ENCODE measurements at places on chromosomes 6 and 20. TPM values are rescaled to one million over a fixed set of nuclear protein-coding genes. Genes with fewer than 3 reads are reported as not detected.
A peak's percentile ranks its signal among the peaks of the same experiment; 100 is the strongest.

DNA sequence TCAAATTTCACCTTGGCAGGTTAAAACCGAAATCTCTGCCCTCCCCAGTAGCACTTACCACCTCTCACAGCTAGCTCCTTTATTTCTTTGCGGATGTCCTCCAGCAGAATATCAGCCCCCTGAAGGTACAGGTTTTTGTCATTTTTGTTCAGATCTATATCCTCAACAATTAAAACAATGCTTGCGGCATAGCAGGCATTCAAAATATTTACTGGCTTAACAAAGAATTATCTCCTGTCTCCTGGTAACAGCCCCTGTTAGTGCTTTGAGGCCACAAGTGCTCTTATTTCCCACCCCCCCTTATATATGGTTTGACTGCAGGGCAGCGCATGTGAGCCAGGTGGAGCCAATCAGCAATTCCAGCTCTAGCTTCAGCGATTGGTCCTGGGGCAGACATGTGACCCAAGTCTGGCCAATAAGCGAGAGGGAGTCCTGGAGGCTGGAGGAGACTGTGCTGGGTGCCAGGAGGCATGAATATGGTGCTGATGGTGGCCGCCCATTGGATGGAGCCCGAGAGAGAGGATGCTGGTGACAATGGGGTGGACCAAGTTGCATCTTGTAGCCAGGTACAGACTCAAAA lies 21.0 kb downstream of the SULF2 start:
- DNase-seq = no peak
- H3K27ac ChIP-seq = no peak overlapping the region
- no peaks in the 10 kb centered on the region for H3K36me3 ChIP-seq
- H3K4me1 ChIP-seq = no peaks in the 10 kb centered on the region

GRCh38 chr20:38880952-38881735 lies 45.1 kb upstream of the FAM83D start:
- H3K4me1 ChIP-seq = peaks cover 26% of the 10 kb centered on the region
- DNase-seq = no peak
- H3K27ac ChIP-seq = no peak overlapping the region

- no peak overlapping the region for H3K4me3 ChIP-seq
- H3K27me3 ChIP-seq = no peaks in the 10 kb centered on the region
- no peak overlapping the region for H3K27ac ChIP-seq
- no peak for DNase-seq
Measured at GRCh38 chr6:131083687-131084086, 20.6 kb upstream of the EPB41L2 start.

DNA sequence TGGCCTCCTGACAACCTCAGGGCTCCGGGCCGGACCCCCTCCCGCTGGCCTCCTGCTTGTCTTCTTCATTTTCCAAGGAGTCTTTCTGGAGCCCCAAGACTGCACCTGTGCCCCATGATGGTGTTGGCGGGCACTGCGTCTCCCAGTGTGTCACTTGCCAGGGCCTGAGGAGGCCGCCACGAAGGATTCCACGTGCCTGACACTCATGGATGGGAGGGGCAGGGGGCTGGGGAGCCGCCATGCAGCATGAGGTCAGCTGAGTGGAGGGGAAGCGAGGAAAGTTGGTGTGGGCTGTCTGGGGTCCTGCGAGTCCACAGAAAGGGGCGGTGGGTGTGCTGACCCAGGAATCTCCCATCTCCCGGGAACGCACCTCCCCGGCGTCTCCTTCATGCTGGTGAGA lies 165.7 kb downstream of the SMOC2 start:
- H3K4me3 ChIP-seq = no peak overlapping the region
- no peaks in the 10 kb centered on the region for H3K36me3 ChIP-seq
- DNase-seq = no peak
- no peak overlapping the region for H3K27ac ChIP-seq
- H3K4me1 ChIP-seq = no peaks in the 10 kb centered on the region

DNA sequence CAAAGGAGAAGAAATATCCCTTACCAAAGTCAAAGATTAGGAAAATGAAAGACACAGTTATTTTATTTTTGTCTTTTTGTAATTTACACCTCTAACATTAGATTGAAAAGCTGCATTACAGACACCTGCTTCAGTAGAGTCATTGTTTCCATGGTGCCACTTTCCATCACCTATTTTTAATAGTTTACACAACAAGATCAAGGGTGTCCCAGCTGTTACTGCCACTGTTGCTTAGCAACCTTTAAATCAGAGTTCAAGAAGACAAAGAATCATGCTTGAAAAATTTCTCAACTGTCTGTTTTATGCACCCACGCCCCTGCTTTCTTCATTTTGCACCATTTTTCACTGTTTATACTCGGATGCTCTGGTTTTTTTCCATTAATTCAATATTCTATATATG lies 668.2 kb upstream of the GJE1 start:
- no peaks in the 10 kb centered on the region for H3K27me3 ChIP-seq
- H3K4me3 ChIP-seq = no peak overlapping the region
- H3K36me3 ChIP-seq = no peaks in the 10 kb centered on the region
- peak; percentile 44 for DNase-seq
- H3K27ac ChIP-seq = no peak overlapping the region

DNA sequence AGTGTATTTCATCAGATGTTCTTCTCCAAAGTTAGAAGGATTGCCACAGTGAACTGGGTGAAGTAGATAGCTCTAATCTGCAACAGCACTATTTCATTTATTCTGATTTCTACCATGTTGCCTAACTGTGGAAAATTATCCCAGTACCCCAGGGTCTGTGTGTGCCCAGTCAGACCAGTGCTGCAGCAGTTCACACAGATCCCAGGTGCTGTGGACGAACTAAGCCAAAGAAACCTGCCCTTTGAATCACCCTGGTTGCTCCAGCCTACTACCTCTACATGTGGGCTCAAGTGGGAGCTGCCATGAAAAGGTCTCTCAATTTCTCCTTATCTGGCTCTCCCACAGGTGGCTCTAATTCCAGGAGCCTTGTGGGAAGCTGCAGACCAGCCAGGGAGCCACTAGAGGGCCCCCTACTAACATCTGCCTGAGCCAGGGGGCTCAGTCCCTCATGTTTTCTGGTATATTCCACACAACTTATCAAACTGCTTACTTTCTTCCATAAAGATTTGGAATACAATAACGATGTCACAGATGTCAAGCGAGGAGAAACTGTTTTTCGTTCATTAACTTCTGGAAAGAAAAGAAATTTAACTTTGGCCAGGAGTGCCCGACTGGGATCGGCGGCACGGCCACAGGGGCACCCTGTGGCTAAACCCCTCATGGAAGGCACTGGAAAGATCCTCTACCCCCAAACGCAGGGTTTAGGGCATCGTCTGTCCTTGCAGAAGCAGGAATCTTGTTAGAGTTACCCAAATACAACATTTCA lies 31.6 kb upstream of the LY86 start:
- H3K4me1 ChIP-seq = peaks cover 4% of the 10 kb centered on the region
- H3K4me3 ChIP-seq = no peak overlapping the region
- DNase-seq = peak; percentile 44
- no peak overlapping the region for H3K27ac ChIP-seq
- H3K27me3 ChIP-seq = no peaks in the 10 kb centered on the region

DNA sequence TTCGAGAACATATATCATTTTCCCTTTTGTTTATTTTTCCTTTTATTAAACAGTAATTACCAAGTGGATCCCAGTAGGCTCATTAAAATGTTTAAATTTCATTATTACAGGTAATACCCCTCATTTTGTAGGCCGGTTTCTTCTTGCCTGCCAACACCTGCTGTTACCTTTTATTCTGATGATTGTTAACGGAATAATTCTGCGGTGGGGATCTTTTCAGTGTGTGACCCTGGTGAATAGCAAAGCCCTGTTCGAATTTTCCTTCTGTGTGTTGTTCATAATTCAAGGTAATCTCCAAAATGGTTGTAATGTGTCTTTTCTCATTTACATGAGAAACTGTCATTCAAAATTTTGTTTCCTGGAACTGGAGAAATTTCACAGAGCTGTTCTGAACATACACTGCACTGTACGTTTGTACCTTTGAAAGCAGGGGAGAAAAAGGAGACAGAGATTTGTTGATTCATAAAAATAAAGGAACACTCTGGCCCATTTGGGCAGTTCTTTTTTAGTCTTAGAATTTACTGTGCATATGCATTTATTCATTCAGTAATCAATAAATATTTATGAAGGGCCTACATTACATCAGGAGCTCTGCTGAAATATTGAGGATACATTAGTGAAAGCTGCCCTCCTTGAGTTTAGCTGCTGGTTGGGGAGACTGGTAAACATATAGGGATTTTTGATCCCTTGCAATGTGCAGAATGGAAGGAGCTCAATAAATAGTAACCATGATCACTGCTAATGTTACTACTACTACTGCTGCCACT lies 502.0 kb downstream of the QKI start:
- H3K4me1 ChIP-seq = no peaks in the 10 kb centered on the region
- H3K27ac ChIP-seq = no peak overlapping the region
- H3K4me3 ChIP-seq = no peak overlapping the region
- no peak for DNase-seq

DNA sequence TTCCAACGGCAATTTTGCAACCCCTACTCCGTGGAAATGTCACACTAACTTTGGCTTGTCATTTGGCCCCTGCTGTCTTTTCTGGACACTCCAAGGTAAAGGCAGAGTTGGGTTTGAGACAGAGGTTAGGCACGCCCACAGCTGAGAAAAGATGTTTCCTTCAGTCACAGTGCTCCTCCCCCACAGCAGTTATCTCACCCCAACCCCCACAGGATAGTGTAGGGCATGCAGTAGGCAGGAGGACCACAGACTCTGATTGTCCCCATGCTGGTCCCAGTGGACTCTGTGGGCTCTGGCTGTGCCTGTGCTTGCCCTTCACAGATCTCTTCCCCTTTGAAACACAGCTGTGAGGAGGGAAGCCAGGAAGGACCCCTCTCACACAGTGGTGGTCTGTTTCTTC lies 124.0 kb upstream of the CARMIL1 start:
- H3K4me3 ChIP-seq = no peak overlapping the region
- H3K27me3 ChIP-seq = no peaks in the 10 kb centered on the region
- no peaks in the 10 kb centered on the region for H3K36me3 ChIP-seq

GRCh38 chr6:154732538-154733182 lies 556 bp upstream of the SCAF8 start:
- H3K4me1 ChIP-seq = peaks cover 22% of the 10 kb centered on the region
- no peaks in the 10 kb centered on the region for H3K27me3 ChIP-seq
- DNase-seq = no peak
- peak overlapping the region; percentile 93 for H3K27ac ChIP-seq

GRCh38 chr20:39568109-39568508 lies 606.0 kb downstream of the DHX35 start:
- no peak for DNase-seq
- H3K27ac ChIP-seq = no peak overlapping the region
- H3K4me3 ChIP-seq = no peak overlapping the region
- H3K36me3 ChIP-seq = no peaks in the 10 kb centered on the region
- no peaks in the 10 kb centered on the region for H3K27me3 ChIP-seq
- H3K4me1 ChIP-seq = no peaks in the 10 kb centered on the region

GRCh38 chr20:46699651-46700359 lies 9.6 kb upstream of the SLC2A10 start:
- no peaks in the 10 kb centered on the region for H3K27me3 ChIP-seq
- no peaks in the 10 kb centered on the region for H3K36me3 ChIP-seq

DNA sequence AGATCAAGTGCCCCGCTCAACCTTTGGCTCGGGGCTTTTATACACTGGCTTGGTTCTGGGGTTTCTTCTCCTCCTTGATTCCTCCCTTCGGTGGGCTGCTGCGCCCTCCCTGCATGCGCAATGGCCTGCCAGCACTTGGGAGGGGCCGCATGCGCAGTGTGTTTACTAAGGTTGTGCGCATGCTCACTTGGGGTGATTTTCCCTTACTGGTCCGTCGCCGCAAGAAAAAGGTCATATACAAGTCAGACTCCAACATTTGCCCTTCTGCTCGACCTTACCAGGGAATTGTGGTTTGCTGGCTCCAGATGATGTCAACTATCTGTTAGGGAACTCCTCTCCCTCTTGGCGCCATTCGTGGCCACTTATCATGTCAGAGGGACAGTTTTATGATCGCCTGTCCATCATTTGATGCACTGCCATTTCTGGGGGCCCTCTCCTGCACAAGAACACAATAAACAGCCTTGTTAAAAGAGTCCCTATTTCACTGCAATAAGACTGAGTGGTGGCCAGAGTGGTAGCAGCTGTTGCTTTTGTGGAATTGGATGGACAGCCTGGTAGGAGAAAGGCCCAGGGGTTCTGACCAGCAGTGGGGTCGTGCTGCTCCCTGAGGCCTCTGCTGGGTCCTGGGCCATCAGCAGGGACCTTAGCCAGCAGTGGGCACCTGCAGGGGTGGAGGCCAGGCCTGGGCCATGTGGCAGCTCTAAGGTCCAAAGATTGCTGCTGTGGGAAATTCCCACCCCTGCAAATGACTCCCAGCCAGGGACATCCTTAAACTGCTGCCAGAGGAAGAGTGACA lies 2.8 kb upstream of the LBP start:
- H3K27ac ChIP-seq = no peak overlapping the region
- no peaks in the 10 kb centered on the region for H3K27me3 ChIP-seq
- no peaks in the 10 kb centered on the region for H3K4me1 ChIP-seq

DNA sequence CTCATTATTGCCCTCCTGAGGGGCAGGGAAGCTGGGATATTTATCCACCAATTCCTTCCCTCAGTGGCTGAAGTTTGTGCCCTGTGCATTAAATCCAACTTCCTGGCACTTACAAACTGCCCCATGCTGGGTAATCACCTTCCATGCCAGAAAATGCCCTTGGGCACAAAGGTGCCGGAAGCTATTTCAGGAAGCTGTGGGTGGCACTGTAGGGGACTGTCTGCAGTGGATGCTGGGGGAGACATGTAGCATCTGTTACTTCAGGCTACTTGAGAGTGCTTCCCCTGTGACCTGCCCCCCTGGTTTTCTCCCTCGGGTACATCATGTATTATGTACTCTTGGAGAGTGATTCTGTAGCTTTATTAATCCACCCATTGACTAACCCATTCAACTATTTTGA lies 24.7 kb upstream of the RALGAPA2 start:
- no peak for DNase-seq
- no peak overlapping the region for H3K27ac ChIP-seq
- H3K27me3 ChIP-seq = no peaks in the 10 kb centered on the region
- no peaks in the 10 kb centered on the region for H3K36me3 ChIP-seq

GRCh38 chr6:5506149-5506548 lies 244.8 kb downstream of the FARS2 start:
- H3K27me3 ChIP-seq = no peaks in the 10 kb centered on the region
- H3K27ac ChIP-seq = peak overlapping the region; percentile 9
- DNase-seq = no peak
- peaks cover 17% of the 10 kb centered on the region for H3K4me1 ChIP-seq

- H3K4me3 ChIP-seq = no peak overlapping the region
- no peaks in the 10 kb centered on the region for H3K4me1 ChIP-seq
- H3K36me3 ChIP-seq = no peaks in the 10 kb centered on the region
- H3K27me3 ChIP-seq = no peaks in the 10 kb centered on the region
Measured at GRCh38 chr20:56766528-56766927, 137.4 kb downstream of the TFAP2C start.

PSMG4 gene
- 42.5 TPM for total RNA-seq

TM9SF4 gene
- 42.5 TPM for total RNA-seq

POLR3F gene
- 8.9 TPM for total RNA-seq

PDE7B gene
- total RNA-seq = 0.69 TPM

NUP153 gene
- total RNA-seq = 48.7 TPM

NKX2-2 gene
- total RNA-seq = not detected
